CD4-positive, alpha-beta T cell treated with Interleukin-4 for 4 hours (primary cell): ENCODE measurements at places on chromosomes 2 and 18.

DNA sequence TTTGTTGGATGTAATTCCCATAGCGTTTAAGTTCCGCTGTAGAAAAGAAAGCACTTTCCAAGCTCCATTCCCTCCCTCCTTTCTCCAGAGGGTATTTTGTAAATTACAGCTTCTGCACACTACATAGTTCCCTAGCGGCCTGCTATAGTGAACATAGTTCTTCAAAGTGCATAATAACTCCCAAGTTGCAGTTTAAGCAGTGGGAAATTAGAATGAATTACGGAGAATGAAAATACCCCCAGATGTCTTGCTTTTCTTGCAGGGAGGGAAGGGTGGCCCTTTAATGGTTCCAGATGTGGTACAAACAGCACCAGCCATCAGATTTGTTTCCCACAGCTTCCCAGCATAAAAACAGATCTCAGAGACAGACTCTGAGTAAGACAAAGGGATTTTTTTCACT, 893.9 kb downstream of the SUCLG1 start:
- DNase-seq: no peak

- DNase-seq: no peak
Measured at GRCh38 chr2:86807133-86807467, 16.4 kb upstream of the CD8A start.

GRCh38 chr2:240244543-240244942, 104.1 kb upstream of the OTOS start:
- DNase-seq: no peak

DNA sequence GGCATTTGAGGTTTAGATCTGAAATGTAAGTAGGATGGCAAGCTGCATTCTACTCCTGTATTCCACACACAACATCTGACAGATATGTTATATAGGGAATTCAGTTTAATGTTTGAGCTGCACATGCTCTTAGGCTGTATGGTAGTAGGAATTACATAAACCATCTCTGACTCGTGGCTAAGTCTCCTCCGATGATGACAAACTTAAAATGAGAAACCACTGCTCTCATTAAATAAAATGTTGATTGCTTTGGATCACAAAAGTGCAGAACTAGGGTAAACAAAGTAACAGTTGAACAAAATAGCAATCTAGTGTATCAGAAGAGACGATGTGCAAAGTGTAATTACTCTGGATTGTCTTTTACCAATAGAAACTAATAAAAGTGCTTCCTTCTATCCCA, 50.1 kb upstream of the WDR75 start:
- DNase-seq: no peak

- no peak for DNase-seq
Measured at GRCh38 chr2:200913654-200914053, 24.5 kb downstream of the NIF3L1 start.

DNA sequence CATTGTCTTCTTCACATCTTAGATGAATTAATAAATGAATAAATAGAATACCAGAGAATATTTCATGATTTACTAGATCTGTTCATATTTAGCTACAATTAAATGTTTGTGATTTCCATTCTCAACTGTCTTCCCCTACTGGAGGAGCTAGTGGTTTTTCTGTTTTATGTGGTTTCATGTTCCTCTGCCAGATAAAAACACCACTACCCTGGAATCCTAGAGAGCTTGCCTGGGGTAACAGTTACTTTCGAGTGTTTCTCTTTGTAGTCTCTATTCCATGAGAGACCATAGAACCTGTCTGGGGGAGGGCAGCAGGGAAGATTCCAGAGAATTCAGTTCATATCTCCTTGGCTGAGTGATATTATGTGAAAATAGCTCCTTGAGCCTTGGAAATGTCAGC, 349.2 kb downstream of the INSIG2 start:
- no peak for DNase-seq

DNA sequence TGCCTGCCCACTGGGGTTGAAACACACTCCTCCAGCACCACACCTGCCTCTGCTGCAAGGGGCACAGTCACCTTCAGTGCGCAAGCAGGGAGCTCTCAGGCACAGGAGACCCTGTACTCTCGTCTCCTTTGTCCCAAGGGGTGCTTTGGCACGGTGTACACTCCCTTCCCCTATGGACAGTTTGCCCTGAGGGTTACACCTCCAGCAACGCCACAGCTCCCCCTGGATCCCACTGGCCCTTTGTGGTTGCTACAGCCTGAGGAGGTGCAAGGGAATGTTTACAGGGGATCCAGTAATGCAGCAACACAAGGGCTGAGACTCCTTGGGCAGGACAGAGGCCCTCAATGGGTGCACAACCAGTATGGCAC, 45.2 kb upstream of the FAM117B start:
- DNase-seq: no peak

DNA sequence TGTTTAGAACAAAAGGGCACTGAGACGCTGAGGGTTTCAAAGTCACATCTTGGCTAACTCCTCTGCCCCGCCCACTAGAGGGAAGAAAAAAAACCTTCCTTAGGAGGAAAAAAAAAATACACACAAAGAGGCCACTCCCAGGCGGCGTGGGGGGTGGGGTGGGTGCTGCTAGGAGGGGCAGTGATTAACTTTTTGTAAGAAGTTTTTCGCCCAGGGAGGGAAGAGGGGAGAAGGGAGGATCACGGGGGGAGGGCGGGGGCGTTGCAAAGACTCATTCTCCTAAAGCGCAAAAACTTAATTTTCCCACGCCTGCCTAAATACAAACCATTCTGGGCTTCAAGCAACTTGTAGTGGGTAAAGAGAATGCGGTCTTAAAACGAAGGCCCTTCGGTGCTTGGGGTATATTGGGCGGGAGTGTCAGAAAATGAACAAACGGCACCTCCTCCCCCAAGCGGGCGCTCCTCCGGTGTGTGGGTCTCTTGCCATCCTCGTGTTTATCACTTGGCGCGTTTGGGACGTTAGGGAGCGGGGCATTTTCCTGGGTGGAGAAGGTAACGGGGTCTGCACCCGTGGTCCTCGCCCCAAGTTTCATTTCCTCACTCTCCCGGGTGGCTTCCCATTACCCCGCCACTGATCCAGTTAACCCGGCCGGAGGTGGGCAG, 1.7 kb downstream of the CXCR4 start:
- peak; percentile 92 for DNase-seq

DNA sequence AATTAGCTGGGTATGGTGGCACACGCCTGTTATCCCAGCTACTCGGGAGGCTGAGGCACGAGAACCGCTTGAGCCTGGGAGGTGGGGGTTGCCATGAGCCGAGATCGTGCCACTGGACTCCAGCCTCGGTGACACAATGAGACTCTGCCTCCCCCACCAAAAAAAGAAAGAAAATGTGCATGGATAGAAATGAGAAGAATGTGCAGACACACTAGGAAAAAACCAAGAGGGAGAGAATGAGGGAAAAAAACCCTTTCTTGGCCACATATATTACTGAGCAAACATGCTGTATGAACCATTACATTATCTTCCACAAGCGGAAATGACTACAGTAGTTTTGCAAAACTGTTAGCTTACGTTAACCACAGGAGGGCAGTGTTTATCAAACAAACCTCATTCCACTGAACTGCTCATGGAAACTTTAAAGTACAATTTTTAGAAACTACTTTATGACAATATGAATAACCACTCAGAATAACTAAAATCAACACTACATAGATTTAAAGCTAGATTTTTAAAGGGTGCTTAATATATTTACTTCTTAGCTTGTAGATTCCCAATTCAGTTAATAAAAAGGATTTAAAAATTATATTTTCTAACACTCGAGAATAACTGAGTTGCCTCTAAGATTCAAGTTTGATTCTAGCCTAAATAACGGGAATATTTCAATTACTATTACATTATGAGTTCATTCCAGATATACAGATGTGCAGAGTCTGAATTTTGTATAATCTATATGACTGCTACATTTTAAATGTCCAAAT, 26.4 kb downstream of the ASXL2 start:
- DNase-seq: peak; percentile 81

GRCh38 chr2:70360661-70361270, 58.9 kb upstream of the FAM136A start:
- DNase-seq: no peak

GRCh38 chr2:239305222-239305575, 95.6 kb downstream of the HDAC4 start:
- no peak for DNase-seq

GRCh38 chr2:42876326-42876751, 84.0 kb upstream of the HAAO start:
- no peak for DNase-seq

GRCh38 chr2:166405569-166405926, 29.8 kb upstream of the SCN9A start:
- no peak for DNase-seq

GRCh38 chr18:58612315-58613055, 16.4 kb downstream of the ALPK2 start:
- no peak for DNase-seq

- DNase-seq: no peak
Measured at GRCh38 chr2:17638196-17638743, 97.8 kb downstream of the VSNL1 start.

GRCh38 chr18:2826581-2826980, 20.2 kb upstream of the EMILIN2 start:
- DNase-seq: no peak

GRCh38 chr2:192948316-192948715, 753.6 kb upstream of the TMEFF2 start:
- no peak for DNase-seq

DNA sequence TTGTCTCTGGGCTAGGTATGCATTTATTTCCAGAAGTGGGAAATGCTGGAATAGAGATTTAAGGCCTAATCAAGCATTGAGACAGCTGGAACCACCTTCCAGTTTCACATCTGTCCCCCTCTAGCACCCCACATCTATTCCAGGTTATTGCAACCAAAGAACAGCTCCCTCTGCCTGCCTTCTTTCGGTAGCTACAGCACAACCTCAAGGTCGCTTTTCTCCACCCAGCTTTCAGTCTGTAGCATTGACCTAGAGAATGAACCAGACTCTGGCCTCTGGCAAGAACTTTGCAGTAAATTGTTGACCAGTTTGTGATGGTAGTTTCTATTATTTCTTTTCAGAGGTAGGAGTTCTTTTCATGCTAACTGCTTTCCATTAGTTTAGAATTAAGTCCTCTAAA, 484.2 kb downstream of the DLGAP1 start:
- DNase-seq: no peak

DNA sequence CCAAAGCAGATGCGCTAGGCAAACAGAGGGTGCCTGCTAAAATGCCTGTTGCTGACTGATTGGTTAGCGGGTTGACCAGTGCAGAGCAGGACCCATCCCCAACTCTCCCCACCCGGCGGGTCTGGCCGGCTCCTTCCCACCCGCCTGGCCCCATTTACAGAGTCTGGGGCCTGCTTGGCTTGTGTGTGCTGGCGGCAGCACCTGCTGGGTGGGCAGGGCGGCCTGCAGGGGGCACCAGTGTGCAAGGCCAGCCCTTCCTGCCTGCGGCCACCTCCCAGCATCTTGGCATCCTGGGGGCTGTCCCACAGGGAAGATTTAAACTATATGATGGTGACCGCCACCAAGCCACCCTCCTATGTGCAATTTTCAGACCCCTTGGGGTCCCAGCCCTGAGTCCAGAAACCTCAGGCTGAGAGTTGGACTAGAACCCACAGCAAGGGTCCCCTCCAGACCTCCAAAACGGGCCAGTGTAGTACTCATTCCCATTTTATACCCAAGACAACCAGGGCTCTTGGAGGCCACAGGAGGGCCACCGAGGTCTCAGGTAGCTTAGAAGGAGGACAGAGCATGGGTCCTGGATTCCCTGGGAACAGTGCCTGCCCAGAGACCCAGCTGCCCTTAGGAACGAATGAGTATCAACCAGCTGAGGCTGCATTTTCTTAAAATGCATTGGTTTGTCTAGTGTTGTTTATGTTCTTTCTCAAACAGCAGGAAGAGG, 173.6 kb downstream of the SMAD7 start:
- DNase-seq: peak; percentile 62

DNA sequence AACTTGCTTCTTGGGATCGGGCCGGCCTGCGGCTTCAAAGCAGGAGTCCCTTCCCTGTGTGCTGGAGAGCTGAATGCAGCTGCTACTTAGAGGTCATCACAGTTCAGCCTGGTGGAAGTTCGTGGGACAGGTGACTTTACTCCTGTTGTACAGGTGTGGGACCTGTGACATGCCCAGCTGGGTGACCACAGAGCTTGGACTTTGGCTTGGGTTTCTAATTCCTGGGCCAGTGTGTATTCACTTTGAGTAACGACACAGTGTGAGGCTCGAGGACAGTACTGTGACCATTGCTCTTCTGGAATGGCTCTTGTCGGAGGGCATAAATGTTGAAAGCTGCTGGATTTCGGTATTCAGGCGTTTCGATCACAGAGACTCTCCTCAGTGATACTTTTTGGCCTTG, 114.5 kb downstream of the STPG4 start:
- no peak for DNase-seq

DNA sequence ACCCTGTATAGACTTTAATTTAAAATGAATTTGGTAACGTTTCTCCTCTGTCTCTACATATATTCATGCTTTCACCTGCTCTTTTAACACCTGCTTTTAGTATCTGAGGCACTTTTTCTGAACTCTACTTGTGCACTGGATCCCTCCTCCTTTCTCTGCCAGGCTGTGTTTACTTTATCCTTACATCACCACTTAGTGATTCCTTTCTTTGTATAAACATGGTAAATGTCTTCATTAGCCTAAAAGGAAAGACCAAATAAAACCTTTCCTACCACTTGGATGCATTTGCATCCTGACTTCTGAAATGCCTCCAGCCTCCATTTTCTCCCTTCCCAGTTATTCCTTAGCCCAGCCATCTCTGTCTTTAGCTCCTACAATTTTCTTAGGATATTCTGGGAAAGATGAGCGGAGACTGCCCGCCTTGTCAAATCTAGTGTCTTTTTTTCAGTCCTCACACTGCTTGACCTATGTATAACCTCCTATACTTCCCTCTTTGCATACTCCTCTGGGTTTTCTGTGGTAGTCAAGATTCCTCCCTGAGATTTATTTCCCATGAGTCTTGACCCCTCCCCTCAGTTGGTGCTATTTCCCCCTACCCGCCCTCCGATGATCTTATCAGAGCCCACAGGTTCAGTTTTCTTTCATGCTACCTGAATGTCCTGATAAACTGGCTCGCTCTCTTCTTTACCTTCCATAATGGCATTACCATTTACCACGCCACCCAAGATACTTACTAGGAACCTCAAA, 44.8 kb downstream of the REL start:
- no peak for DNase-seq

- no peak for DNase-seq
Measured at GRCh38 chr18:11304928-11305327, 155.6 kb upstream of the PIEZO2 start.

DNA sequence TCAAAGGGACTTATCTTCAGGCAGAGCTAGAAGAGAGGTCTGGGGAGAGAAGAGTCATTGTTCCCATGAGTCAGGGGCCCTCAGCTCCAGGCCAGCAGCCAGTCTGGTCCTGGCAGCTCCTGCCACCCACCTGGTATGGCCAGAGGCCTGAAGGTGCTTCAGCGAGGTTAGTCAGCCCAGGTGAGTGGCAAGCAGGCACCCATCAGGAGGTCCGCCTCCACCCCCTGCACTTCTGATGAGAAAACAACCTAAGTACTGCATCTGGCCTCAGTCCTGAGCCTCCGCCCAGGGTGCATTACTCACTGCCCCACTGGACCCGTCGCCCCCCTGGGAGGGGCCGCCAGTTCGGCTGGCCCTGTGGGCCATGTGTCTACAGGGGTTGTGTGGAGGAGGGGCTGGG, 130.2 kb downstream of the INHBB start:
- DNase-seq: no peak

- no peak for DNase-seq
Measured at GRCh38 chr2:8922431-8922830, 81.1 kb downstream of the MBOAT2 start.
